ENCODE measurements at places on chromosomes 4 and X.

GRCh38 chr4:47383829-47384427 lies 79.6 kb downstream of the COMMD8 start:
- DNase-seq: no peak

GRCh38 chrX:152942077-152942442 lies 44.2 kb downstream of the ZNF185 start:
- peak; percentile 18 for DNase-seq

DNA sequence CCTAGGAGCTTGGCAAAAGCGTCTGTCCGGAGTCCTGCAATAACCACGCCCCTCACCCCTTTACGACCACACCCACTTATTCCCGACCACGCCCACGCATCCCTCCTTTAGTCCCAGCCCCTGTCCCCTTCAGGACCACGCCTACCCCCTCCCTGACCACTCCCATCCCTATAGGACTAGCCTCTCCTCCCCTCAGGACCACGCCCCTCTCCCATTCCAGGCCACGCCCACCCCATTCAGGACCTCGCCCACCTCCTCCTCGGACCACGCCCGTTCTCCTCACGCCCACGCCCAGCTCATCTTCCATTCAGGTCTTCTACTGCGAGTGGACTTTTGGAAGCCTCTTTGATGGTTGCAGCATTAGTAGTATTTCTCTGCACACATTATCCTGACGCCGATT lies 131.2 kb upstream of the STX18 start:
- DNase-seq: peak; percentile 85

DNA sequence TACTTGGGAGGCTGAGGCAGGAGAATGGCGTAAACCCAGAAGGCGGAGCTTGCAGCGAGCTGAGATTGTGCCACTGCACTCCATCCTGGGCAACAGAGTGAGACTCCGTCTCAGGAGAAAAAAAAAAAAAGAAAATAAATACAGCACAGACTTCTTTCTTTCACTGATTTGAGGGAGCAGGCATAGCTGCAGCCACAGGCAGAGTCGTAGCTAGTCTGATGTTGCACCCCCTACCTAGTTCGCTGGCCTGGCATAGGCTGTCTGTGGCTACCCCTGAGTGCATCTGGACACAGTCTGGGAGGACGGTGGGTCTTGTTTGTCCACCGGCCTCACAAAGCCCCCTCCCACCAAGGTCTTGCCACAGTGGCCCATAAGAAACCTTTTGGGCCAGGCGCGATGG lies 21.4 kb downstream of the IL3RA start:
- no peak for DNase-seq

DNA sequence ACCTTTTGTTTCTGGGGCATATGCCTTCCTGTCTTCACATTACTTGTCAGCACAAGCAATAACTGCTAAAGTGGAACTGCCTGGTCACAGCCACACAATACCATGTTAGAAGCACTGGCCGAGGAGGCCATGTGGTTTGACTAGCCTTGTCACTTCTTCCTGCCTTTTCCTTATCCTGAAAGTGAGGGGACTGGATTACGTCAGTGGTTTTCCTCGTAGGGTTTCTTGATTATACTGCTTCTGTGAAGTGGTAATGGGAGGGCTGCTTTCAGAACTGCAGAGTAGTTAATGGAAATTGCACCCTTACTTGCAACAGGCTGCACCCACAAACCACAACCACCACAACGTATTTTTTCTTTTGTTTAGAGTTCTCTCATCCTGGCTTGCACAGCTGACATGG lies 26.6 kb downstream of the ZRSR2 start:
- DNase-seq: no peak

- no peak for DNase-seq
Observed at GRCh38 chr4:101192244-101192643, 155.1 kb downstream of the PPP3CA start.

GRCh38 chr4:105460306-105460705 lies 13.6 kb downstream of the PPA2 start:
- no peak for DNase-seq
